AG08396 (cell line): ENCODE measurements at places on chromosomes 4 and X.
A peak's percentile ranks its signal among the peaks of the same experiment; 100 is the strongest.

DNA sequence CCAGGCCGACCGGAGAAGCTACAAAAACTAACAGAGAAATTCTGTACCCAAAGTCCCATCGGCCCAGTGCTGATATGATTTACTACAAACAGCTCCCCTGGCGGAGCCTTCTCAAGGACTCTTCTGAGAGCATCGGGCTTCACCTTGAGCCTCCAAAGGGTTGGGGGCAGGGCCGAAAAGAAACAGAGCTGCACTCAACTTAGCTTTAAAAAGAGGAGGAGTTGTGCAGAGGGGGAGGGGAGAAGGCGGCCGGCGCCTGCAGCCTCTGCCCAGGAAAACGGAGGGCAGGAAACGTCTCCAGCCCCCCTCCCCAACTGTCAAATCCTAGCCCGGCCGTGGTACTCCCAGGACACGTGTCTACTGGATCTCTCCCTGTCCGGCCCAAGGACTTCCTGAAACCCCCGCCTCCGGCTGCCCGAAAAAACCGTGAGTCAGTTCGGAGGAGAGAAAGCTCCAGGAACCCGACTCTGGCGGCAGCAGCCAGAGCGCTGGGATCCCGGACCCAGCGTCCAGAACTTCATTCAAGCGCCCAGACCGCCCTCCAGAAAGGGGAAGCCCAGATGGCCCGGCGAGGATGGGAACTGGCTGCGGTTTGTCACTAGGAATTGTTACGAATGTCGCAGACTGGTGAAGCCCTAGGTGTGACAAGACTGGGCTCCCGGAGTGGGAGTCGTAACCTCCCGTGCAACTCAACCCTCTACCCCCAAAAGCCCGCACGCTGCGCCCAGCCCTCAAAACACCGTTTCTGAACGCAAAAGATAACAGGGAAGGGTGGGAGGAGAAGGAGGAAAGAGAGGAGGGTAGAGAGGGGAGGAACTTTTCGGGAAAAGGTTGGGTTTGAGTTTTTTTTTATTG is 973 bp downstream of the ADAMTS3 start:
- DNase-seq, result peak; percentile 83

DNA sequence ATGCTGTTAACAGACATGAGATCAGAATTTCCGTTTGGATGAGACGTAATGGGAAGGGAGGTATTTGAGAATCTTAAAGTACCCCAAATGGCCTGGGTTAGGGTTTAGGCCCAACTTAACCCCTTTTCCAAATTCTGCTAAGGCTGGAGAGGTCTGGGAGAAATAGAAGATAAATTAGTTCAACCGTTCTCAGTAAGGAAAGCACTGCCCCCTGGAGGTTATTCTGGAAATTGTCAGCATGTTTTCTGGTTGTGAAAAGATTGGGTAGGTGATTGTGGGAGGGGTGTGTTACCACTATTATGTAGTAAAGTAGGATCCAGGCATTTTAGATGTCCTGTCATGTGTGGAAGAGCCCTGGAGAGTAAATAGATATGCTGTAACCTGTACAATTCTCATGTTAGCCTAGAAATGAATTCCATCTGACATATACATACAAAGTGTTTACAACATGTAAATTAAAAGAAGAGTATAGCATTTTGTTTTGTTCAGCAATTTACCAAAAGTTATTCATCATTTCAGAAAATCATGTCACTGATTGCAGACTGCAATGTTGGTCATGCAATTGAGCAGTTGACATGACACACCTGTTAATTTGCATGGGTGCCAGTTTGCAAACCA is 26.8 kb upstream of the GRXCR1 start:
- DNase-seq, result peak; percentile 19

GRCh38 chrX:40156470-40157227 is 58.9 kb upstream of the BCOR start:
- peak; percentile 22 for DNase-seq

DNA sequence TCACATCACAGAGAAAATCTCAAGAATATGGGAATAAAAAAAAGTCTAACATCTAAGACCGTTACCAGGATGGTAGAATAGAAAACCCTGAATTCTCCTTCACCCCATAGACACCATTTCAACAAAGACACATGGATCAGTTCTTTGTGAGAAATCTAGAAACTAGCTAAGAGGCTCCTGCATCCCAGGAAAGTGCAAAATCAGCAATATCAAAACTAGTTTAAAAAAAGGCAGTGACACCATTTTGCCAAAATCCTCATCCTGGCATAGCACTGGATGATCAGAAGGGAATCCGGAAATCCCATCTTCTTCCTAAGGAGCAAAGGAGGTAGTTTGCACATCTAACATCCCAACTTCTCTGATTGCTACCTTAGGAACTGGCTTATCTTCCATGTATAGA is 88.9 kb upstream of the MAGEE2 start:
- DNase-seq, result no peak

DNA sequence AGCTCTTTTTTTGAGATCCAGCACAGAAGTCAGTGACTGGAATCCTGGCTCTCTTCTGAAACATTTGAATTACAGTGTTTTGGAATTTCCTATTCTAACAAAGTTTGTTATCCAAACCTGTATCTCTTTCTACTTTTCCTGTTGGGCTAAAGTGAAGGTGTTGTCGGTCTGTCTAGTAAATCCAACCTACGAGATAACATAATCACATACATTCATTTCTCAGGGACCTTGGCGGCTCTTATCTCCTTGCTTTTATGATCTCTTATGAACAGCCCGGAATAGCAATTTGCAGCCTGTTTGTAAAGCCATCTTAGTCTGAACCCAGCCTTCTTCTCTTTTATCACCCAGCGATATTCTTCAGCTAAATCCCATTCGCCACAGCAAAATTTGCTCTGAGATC is 14.5 kb downstream of the PPARGC1A start:
- no peak for DNase-seq

- DNase-seq, result peak; percentile 23
These were observed 1646.9 kb upstream of the ADGRL3 start for GRCh38 chr4:59553063-59553720.

DNA sequence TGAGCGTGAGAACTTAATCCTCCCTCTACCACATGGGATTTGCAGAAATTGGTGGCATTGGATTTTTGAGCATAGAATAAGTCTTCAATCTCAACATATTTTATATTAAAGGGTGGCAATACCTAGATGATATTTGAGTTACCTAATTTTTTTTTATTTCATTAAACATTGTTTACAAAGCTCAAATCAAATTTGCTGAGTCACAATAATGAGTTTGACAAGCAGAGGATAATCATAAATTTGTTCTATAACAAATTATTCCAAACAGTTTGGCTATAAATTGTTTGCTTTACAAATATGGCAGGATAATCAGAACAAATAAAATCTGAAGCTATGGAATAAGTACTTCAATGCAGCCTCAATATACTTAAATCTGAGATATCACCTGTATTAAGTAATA is 22.7 kb downstream of the EMCN start:
- DNase-seq, result no peak

DNA sequence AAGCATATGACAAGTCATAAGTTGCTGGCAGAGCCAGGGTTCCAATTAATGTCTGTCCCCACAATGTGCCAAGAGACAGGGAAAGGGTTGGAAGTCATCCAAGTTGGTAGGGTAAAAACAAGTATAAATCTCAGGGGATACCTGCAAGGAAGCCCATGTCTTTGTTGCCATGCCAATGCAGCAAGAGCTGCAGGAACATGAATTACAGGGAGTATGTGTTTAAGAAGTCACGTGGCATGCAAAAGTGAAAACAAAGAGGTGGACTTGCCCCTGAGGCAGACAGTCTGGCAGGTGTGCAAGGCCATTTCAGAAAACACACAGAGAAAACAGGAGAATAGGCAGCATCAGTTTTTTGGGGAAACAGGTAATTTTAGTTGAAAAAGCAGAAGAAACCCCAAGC is 29.4 kb downstream of the C4orf51 start:
- DNase-seq, result no peak

GRCh38 chrX:389021-389441 is 2.3 kb upstream of the PPP2R3B start:
- DNase-seq, result no peak

GRCh38 chr4:176404621-176405020 is 84.9 kb downstream of the SPCS3 start:
- DNase-seq, result no peak

DNA sequence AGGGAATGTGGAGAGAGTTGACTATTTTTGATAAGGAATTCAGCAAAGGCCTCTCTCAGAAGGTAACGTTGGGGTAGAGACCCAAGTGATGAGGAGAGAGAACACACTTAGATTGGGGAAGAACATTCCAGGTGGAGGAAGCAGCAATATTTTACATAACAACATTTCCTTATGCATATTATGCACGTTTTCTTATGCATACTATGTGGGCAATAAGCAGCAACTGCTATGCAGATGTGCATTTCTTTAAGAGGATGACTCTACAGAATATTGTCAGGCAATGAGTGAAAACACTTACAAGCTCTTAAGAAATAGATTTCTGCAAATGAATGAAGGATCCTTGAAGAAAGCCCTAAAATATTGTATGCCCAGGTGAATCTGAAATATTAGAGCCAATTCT is 91.1 kb downstream of the TMEM47 start:
- DNase-seq, result no peak

- DNase-seq, result no peak
These were observed 119.9 kb downstream of the ASMT start for GRCh38 chrX:1734806-1735205.

DNA sequence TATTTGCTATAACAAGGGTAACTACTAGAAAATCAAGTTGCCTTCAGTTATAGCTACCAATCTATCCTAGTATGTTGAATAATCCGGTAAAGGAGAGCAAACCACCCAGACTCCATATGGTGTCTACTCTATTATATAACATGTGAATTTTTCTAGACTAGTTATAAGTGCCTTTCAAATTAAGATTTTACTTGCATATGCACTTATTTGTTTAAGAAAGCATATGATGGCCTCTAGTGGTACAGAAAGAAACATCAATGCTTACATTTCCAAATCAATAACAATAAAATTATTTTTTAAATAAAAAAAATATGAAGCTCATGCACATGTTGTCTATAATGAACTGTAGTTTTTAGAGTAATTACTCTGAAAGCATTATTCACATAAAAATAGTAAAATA is 1516.4 kb upstream of the PABPC4L start:
- DNase-seq, result no peak

DNA sequence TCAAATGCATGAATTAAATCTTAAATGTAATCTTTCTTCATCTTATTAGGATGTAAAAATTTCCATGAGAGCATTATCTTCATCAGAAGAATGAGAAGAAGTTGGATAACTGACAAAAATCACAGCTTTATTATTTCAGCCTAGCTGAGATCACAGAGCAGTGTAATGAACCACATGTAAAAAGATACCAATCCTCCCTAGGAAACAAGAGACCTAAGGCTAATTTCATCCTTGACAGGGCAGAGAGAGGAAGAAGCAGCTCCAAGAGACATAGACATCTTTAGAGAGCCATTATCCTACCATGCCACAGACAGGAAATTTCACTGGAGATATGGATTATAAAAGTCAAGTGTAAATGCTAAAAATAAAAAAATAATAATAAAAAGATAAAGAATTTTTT is 40.9 kb upstream of the IL15 start:
- no peak for DNase-seq

DNA sequence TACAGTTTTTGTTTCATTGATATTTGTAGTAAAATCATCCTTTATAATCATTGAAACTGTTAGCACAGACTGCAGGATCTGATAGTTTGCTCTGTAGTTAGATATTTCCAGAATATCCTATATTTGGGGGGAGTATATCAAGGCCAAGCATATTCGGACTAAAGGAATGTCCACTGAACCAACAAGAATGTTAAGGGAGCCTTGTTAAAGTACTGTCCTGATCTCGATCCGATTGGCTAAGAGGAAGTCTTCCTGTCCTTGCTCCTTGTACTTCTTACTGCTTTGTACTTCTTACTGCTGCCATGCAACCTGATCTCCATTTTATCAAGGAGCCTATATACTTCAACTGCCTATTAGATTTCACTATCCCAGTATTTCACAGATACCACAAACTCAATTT is 449.3 kb downstream of the RPA4 start:
- DNase-seq, result peak; percentile 13

GRCh38 chr4:7415927-7416686 is 18.6 kb downstream of the PSAPL1 start:
- no peak for DNase-seq

GRCh38 chr4:138062929-138063328 is 179.2 kb downstream of the SLC7A11 start:
- DNase-seq, result peak; percentile 67

GRCh38 chr4:21795091-21795490 is 153.5 kb downstream of the KCNIP4 start:
- DNase-seq, result no peak

DNA sequence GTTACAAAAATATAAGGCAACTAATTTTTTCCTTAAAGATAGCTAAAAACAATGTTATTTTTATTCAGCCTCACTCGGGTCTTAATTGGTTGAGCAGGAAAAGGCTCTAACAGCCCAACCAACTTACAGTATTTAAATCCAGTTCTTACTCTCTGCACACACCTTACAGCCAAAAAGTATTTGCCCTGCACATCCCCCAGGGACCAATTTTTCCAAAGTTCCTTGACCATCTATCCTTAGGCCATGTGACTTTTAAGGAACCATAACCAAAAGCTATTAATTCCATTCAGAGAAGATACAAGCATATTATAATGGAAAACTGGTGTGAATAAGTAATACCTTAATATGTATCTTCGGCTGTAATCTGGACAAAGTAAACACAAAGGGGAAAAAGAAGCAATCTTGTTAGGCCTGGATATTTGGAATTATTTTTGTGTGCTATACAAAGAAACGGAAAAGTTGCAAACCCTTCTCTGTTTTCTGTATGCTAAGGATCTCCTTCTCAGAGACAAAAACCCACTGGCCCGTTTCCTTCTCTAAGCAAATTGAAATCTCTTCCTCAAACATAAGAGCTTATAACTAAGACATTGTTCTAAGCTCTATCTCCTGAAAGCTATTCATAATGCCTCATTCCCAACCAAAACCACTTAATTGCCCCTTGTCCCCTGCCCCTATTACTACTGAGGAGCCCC is 1.0 kb upstream of the THAP9 start:
- no peak for DNase-seq

DNA sequence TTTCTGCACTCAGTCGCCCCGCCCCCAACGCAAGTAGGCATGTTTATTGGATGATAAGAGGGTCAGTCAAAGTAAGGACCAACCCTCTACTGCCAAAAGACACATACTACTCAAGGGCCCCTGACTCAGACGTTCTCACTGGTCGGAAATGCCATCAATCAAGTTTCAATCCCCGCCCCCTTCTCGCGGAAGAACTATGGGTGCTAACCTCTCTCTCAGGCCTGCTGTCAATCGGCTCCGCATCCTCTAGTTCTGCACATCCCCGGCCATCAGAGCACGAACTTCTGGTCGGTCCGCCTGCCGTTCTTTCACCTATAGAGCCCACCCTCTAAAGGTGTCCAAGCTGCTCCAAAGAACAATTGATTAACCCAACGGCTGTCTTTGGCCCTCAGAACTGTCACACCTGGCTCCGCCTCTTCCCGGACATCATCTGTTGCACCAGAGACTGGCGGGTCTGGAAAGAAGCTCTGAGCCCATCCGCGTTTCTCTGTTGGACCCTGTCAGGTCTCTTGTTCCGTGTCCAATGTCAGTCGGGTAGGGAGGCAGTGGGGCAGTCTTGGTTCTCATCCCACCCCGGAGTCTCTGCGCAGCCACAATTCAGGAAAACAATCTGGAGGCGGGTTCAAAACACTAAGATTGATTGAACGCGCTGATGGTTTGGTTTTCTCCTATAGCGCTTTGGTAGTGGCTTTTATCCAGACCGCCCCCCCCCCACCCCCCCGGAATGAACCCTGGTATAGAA is 15.2 kb downstream of the NDUFB11 start:
- DNase-seq, result peak; percentile 87
